A549 treated with dexamethasone at 1 μM for 4 hours (cell line): ENCODE measurements at places on chromosomes 16 and 17. TPM values are rescaled to one million over a fixed set of nuclear protein-coding genes. Genes with fewer than 3 reads are reported as not detected.

The DPEP2 gene
- not detected in 5 replicates for total RNA-seq

The TP53TG3F gene
- 0.05 to 0.22 TPM (median 0.07 TPM) in 5 replicates for total RNA-seq

The SDR42E2 gene
- not detected in 5 replicates for total RNA-seq

The TBC1D3 gene
- not detected in 5 replicates for total RNA-seq

The NAGS gene
- 1.1 to 1.8 TPM (median 1.3 TPM) in 5 replicates for total RNA-seq
